ENCODE measurements at places on chromosomes 2 and 18.

GRCh38 chr2:10236571-10237391, 65.9 kb upstream of the HPCAL1 start:
- no peak for DNase-seq

DNA sequence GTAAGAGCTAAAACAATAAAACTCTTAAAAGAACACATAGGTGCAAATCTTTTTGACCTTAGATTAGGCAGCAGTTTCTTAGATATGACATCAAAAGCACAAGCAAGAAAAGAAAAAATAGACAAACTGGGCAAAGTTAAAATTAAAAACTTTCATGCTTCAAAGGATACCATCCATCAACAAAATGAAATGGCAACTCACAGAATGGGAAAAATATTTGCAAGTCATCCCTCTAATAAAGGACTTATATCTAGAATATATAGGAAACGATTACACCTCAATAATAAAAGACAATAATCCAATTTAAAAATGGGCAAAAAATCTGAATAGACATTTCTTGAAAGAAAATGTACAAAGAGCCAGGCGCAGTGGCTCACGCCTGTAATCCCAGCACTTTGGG, 29.5 kb upstream of the ALMS1 start:
- DNase-seq = no peak

GRCh38 chr2:37829616-37830395, 95.3 kb upstream of the RMDN2 start:
- no peak for DNase-seq

DNA sequence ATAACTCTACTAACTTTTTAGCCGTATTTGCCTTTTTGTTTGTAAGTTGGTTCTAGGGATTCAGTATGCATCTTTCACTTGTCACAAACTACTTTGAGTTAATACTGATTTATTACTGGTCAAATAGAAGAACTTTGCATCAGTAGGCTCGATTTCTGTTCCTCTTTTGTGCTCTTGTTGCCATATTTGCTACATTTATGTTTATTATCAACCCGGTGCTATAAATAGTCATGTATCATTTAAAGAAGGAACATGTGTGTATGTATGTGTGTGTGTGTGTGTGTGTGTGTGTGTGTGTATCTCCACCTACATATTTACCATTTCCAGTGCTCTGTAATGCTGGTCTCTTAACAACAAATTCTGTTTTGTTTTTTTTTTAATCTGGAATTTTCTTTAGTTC, 79.6 kb upstream of the B3GNT7 start:
- no peak for DNase-seq

- DNase-seq = no peak
Observed at GRCh38 chr18:66548747-66549146, 55.1 kb downstream of the CDH19 start.
